ENCODE measurements at places on chromosomes 5 and 9.

- DNase-seq = no peak
These were observed 21.1 kb downstream of the RALGDS start for GRCh38 chr9:133099726-133100505.

GRCh38 chr5:124655251-124655917, 91.1 kb downstream of the ZNF608 start:
- DNase-seq = peak; percentile 83

DNA sequence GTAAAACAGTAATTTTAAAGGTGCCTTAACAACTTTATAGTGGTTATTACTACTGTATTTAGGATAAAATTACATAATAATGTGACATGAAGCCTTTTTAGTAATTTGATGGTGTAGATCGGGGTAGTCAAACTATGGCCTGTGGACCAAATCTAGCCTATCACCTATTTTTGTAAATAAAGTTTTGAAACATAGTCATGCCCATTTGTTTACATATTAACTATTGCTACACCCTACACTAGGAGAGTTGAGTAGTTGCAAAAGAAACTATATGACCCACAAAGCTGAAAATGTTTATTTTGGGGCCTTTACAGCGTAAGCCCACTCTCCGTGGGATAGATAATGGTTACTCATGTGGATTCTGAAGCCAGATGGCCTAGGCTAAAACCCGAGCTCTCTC, 6.2 kb downstream of the CEP78 start:
- no peak for DNase-seq

DNA sequence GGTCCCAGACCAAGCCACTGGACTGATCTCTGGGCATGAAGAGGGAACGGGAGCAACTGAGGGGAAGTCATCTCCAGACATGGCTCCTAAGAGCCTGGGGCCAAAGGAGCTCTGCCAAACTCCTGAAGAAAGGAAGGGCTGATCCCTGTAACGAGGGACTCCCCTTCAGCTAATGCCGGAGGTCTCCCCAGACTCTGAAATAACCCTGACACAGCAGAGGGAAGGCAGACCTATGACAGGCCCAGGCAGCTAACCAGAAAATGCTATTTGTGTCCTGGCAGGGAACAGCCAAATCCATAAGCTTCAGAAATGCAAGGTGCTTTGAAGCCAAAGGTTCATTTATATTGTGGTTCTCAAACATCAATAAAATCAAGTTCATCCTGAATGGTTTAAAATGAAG, 30.9 kb downstream of the APTX start:
- no peak for DNase-seq

- peak; percentile 1 for DNase-seq
These were observed 221.3 kb upstream of the FTMT start for GRCh38 chr5:121630402-121630801.

GRCh38 chr9:108133101-108133500, 643.5 kb upstream of the KLF4 start:
- DNase-seq = no peak

- no peak for DNase-seq
These were observed 178.5 kb upstream of the EGFLAM start for GRCh38 chr5:38079620-38080402.

- no peak for DNase-seq
These were observed 945.2 kb upstream of the C9orf72 start for GRCh38 chr9:28518439-28518838.

- no peak for DNase-seq
These were observed 154.2 kb downstream of the DOCK2 start for GRCh38 chr5:169791251-169791650.

- no peak for DNase-seq
These were observed 35.7 kb upstream of the ORM1 start for GRCh38 chr9:114287001-114287762.

DNA sequence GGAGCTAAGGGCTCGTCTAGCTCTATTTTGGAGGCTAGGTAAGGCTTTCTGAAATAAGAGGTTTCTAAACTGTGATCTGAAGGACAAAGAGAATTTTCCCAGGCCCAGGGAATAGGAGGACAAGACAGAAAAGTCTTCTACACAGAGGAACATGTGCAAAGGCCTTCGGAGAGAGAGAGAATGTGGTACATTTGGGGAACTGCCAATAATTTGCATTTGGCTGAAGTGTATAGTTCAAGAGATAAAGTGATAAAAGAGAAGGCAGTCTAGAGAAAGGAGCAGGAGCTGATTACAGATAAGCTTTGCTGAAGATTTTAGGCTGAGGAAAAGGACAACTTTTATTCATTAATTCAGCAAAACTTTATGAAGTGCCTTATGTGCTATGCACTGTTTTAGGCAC, 214.4 kb upstream of the ELL2 start:
- no peak for DNase-seq

- peak; percentile 91 for DNase-seq
These were observed 126.2 kb downstream of the BASP1 start for GRCh38 chr5:17343675-17344074.

DNA sequence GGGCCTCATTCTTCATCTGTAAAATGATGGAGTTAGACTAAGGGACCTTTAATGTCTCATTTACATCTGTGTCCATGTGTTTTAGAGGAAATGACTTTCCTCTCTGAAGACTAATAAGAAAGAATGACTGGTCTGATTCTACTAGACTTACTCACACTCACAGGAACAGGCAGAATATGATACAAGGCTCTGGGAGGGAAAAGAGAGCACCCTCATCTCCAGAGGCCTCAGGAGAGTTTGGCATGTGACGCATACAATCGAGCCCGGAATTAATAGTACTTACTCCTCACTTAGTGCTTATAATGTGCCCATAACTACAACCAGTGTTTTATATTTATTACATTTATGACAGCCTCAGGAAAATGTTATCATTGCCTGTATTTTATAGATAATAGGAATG, 608.7 kb downstream of the KCTD16 start:
- DNase-seq = no peak

DNA sequence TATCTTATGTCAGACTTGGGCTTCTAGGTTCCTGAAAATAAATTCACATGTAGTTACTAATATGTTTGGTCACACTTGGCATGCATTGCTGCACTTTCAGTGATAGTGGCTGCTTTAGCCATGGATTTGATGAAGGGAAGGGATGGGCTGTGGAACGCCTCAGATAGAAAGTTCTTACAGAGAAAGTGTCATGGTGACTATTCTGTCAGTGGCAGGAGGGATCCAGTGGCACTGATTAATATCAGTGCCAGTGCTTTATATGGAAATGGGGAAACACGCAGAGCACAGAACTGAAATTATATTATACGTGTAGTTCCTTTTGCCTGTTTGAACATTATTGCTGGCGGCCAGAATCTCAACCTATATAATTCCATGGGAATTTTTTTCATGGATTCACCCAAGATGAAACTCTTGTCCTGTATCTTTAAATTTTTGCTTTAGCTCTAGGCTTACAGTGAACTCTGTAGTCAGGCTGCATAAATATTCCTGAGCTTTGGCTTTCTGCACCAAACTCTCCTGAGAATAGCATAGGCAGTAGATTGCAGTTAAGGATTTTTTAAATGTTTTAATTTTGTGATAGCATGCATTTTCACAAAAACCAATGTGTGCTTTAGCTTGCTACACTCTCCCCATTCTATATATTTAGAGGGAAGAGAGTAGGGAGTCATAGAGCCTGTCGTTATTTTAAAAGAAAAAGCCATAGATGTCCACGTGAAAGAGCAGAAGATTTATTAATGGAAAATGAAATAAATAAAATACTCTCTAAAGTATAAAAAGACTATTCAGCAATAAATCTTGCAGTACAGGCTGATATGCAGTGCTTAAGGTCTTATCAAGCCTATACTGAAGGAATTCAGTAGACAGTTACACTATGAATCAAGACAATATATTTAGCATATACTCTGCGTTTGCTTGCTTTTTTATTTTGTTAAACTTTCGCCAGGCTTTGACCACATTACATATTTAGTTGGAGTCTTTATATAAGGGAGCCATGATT, 98.7 kb downstream of the EDIL3 start:
- DNase-seq = no peak

- no peak for DNase-seq
These were observed 54.5 kb upstream of the HTR4 start for GRCh38 chr5:148708854-148709253.

- DNase-seq = no peak
These were observed 22.2 kb upstream of the IER5L start for GRCh38 chr9:129200255-129200654.

GRCh38 chr5:56329652-56330051, 96.5 kb upstream of the ANKRD55 start:
- no peak for DNase-seq

- no peak for DNase-seq
These were observed 655 bp downstream of the MARVELD2 start for GRCh38 chr5:69415584-69415958.

DNA sequence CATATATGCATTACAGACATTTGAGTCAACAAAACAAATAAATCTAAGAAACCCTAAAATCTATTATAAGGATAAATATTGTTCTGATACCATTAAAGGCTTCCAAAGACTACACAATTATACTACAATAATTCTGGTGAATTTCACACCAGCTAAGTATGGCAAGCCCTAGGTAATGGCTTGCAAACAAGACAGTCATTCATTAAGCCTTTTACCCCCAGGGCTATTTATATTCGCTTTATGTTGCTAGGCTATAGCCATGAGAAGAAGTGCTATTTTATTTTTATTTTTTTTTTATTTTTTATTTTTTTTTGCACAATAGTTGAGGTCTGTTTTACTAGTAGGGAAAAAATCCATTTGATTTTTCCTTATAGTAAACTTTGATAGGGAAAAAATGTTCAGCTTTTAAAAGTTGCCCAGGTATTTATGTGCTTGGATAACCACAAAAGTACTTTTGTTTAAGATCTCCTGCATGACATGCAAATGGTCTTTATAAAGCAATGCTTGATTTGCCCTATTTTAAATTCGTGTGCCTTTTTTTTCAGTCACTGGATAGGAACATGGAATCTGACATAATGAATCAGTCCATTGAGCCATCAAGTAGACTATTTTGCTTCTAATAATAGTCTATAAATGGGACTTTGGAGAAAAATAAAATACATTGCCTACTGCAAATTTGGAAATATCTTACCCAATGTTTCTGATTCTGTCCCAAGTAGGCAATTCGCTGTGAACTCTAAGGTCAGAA, 946.3 kb upstream of the COX7C start:
- DNase-seq = no peak

- DNase-seq = no peak
These were observed 47.5 kb downstream of the MRPL36 start for GRCh38 chr5:1751864-1752822.

GRCh38 chr9:107816561-107817021, 327.0 kb upstream of the KLF4 start:
- DNase-seq = no peak

DNA sequence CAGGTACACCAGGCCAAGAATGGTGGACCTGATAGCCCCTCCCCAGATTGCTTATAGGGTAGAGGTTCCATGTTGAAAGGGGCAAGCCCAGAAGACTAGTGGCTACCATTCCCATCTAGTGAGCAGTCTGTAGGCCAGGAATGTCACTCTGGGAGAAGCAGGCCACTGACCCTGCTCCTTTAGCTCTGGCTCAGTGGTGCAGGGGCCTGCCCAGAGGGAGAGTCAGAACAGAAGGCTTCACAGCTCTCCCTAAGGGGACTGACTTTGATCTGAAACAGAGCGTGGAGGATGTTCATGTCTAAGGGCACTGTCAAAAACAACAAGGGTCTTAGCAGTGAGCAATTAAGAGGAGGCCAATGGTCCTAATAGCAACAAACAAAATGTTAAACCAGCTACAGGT, 81.7 kb downstream of the ZNF354C start:
- no peak for DNase-seq

DNA sequence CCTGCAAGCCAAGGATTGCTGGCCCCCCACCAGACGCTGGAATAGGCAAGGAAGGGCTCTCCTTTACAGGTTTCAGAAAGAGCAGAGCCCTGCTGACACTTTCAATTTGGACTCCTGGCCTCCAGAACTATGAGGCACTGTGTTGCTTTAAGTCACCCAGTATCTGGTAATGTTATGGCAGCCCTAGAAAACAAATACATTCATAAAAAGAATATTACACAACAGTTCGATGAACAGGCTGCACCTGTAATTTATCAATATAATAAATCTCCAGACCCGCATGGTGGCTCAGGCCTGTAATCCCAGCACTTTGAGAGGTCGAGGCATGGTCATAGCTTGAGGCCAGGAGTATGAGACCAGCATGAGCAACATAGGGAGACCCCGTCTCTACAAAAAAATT, 7.5 kb downstream of the CMBL start:
- DNase-seq = no peak
